ENCODE measurements at places on chromosomes 7 and 10.
A peak's percentile ranks its signal among the peaks of the same experiment; 100 is the strongest.

GRCh38 chr10:17650416-17650815, 6.5 kb downstream of the STAM start:
- no peak for DNase-seq

DNA sequence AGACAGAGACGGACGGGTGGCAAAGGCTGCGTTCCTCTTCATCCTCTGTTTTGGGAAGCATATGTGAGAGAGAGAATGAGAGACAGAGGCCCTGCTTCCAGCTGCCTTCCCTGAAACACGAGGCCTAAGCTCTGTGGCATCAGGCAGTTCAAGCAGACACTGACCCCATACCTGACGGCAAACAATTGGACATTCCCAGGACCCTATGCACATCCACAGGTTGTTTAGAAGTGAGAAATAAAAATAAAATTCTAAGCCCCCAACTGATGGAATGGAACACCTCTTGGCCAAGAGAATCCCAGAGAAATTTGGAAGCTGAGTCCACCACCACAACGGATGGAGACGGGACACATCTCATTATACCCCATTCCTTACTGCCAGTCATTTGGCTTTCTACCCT, 105.3 kb downstream of the CPXM2 start:
- no peak for DNase-seq

DNA sequence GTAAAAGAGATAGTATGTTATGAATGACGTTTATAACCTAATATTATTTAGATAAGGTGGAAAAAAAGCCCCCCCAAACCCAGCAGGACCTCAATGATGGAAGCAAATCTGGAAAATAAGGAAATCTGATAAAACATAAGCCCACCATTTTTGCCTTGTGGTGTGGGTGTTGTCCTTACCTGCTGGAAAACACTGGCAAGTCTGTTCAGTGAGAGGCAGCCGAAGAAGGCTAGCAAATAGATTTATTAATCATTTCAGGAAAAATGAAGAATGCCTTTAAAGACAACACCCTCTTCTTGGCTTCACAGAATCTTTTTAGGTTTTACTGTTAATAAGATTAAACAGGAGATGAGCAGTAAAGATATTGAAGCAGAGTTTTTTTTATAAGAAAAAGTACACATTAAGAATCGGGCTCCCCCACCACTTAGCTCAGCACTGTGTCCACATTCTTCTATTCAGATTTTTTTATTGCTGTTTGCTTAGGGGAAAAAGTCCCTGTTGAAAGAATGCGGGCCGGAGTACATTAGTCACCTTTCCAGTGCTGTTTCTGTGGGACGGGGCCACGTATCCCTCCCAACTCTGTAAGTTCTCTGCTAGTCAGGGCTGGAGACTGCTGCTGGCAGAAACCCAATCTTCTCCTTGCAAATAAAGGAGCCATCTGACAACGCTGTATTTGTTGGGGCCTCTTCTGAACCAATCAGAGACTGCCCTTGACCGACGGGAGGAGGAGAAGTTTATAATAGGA, 104.1 kb downstream of the EVX1 start:
- DNase-seq, result peak; percentile 17

DNA sequence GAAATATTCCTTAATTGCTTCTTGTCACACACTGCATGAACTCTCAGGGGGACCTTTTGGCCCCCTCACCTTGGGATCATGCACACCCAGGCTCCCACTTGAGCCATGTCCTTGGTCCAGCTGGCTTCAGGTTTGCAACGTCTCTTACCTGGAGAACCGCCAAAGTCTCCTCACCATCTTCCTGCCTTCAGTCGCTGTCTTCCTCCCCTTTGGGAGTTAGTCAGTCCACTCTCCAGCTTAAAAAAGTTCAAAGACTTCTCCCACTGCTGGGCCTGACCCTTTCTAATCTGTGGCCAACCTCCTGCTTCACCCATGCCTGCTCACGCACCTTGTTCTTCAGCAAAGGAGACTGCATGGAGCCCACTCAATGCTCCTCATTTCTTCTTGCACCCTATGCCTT, 82.6 kb upstream of the LRRC4 start:
- no peak for DNase-seq

DNA sequence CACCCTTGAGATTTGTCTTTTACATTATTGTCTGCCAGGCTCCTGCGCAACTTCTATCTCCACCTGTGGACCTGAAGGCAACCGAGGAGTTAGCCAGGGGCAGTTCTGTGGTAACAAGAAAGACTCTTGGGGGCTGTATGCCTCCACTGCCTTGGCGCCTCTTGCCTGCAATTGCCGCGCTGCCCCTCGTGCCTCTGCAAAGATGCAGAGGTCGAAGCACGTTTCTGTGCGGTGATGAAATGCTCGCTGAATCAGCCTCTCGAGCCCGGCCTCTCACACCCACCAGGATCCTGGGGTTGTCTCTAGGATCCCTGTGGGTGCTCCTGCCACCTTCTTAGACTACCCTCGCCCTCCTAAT, 486 bp upstream of the LHFPL3 start:
- no peak for DNase-seq

DNA sequence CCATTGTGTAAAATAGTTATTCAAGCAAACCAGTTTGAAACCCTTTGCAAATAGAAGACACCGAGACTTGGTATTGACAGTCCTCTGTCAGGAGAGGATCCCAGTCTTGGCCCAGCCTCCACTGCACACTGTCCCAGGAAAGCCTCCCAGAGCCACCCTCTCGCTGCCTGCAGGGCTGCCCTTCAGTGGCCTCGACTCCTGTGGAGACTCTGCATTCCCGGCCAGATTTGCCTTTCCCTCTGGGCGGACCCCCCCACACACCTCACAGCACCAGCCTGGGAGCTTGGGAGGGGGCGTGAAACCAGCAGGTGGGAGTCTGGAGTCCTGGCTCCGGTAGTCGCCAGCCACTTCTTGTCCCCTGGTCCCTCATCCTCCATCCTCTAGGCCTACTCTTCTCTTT, 48.7 kb downstream of the GRK5 start:
- no peak for DNase-seq

- DNase-seq, result no peak
Observed at GRCh38 chr10:59126261-59126660, 50.2 kb upstream of the PHYHIPL start.

- no peak for DNase-seq
Observed at GRCh38 chr10:101130984-101131961, at the start of gene TLX1. Gene TLX1 (plus strand): TSS chr10:101131300. CDS start chr10:101131542, 242 bp downstream.

GRCh38 chr7:114910787-114911186, 11.1 kb upstream of the MDFIC start:
- peak; percentile 26 for DNase-seq

GRCh38 chr7:132548489-132549078, 27.7 kb downstream of the PLXNA4 start:
- DNase-seq, result no peak

DNA sequence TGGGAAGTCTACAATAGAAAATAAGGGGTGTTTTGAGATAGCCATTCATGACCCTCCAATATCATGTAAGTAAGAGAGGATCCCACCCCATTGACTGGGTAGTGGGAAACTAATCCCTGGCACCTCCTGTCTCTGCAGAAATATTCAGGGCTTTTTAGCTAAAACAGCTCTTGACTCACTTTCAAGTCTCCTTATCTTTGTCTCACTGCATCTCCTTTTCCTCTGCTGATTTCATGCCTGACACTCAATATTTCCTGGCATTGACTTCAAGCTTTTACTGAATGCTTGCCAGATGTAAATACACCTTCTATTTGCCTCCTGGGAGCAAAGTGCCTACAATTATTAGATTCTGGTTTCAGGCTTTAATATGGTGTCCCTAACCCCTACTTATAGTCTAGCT, 57.1 kb downstream of the CHRM2 start:
- DNase-seq, result no peak

GRCh38 chr7:112962815-112963214, 123.8 kb downstream of the GPR85 start:
- DNase-seq, result no peak

DNA sequence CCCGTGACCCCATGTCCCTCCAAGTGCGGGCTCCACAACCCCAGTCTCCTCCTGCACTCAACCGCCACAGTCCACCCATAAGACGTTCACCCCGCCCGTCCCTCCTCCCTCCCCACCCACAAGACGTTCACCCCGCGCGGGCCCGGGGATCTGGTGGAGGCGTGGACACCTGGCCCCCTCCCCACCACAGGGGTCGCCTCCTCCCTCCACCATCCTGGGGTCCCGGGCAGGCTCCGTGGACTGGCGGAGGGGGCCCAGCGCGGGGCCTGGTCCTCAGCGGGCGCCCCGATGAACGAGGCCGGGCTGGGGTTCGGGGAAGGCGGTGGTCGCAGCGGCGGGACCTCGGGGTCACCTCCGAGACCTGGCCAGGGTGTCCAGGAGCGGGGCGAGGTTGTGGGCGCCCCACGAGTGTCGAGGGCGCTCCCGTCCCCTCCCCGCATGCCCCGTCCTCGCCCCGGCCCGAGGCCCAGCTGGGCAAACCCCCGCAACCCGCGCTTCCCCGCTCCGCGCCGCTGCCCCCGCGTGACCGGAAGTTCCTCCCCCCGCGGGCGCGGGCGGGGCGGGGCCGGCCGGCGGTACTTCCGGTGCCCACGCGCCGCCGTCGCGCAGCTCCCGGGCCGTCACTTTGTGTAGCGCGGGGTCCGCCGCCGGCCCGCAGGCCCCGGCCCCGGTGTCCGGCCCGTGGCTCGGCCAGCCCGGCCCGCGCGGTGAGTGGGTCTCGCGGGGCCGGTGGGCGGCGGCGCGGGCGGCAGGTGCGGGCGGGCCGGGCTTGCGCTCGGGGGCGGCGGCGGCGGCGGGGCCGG, at the start of gene ZNF316:
TSS of gene ZNF316 (plus strand) at position 578 of the 803 bp plus-strand sequence. CDS start 5,092 bp downstream, outside the sequence.
- DNase-seq, result peak; percentile 98

- DNase-seq, result peak; percentile 90
Observed at GRCh38 chr10:78263521-78263988, 229.9 kb downstream of the RPS24 start.

DNA sequence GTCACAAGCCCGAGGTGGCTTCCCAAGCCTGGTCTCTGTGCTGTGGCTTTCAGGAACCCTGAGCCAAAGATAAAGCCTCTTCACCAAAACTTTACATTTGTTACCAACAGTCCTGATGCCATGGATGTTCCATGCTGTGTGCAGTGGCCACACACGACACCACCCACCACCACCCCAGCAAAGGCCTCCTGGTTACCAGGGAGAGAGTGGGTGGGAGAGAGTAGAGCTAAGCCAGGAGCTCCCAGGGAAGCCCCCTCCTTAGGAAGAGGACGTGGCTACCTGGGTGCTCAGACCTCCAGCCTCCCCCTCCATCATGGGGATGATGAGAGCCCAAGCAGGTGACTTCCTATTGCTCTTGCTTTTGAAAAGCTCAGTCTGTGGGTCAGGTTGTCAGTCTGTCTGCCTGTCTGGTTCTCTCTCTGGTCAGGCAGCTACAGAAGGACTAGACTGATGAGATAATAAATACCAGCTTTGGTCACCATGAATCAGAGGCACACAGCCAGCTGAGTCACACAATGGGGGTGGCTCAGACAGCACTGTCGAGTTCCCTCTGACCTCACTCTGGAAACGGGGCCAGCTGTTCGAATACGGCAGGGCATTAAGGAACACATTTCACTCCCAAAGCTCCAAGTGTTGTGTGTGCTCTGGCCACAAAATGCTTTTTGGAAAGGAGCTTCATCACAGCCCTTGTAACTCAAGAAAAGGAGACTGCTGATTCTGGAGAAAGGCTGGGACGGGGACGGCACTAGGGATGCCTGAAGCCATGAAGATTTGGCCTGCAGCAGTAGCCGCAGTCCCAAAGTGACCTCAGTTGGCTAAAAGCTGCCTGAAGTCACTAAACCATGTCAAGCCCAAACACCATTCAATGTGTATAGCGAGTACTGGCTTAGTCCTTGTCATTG, 166.0 kb downstream of the FANK1 start:
- DNase-seq, result peak; percentile 94

DNA sequence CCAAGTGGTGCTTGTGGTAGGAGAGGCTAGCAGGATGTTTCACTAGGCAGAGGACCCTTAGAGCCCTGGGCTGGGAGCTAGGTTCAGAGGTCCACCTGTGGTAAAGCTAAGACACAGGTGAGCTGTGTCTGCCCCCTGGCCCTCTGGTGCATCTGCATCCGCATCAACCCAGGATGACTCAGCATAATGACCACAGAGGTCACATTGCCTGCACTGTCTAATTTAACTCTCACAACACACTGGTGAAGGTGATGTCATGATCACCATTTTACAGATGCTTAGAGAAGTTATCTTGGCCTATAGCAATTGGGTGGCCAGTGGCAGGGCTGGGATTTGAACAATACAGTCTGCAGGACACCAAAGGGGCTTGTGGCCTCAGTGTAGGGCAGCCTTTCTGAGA, 33.1 kb downstream of the HABP2 start:
- DNase-seq, result no peak

DNA sequence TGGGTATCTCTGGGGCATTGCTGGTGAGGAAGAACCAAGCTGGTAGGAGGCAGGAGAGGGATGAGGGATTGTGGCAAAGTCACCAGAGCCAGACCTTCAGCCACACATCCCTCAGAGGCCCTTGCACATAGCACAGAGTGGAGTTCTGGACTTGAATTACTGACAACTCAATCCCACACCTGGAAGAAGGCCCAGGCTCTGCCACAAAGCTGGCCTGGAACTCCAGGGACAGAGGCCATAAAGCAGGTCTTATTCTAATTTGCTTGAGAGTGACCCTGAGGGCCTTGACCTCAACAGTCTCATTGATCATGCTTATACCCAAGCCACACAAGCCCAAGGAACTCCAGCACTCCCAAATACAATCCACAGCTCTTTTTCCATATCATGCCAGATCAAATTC, 486.2 kb upstream of the ZMIZ1 start:
- no peak for DNase-seq

- DNase-seq, result no peak
Observed at GRCh38 chr7:102101111-102101551, 185.5 kb upstream of the SH2B2 start.

- no peak for DNase-seq
Observed at GRCh38 chr7:7209412-7210050, 27.2 kb downstream of the C1GALT1 start.

DNA sequence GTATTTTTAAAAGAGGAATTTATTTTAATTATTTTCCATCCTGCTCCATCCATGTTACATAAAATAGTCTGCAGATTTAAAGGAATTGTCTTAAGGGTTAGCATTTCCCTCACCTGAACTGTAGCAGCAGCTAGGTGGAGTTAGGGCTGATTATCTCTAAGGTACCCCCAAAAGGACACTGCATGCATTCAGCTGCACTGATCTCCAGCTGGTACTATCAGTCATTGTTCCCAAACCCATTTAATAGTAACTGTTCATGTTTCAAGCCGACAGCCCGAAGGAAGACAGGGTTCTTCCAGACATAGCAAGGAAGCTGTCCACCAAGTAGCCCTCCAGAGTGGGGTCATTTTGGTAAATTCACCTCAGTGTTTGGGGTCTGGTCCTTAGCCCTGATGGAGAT, 48.7 kb downstream of the FAM171A1 start:
- DNase-seq, result no peak

GRCh38 chr7:3236268-3236667, 64.8 kb upstream of the SDK1 start:
- no peak for DNase-seq

DNA sequence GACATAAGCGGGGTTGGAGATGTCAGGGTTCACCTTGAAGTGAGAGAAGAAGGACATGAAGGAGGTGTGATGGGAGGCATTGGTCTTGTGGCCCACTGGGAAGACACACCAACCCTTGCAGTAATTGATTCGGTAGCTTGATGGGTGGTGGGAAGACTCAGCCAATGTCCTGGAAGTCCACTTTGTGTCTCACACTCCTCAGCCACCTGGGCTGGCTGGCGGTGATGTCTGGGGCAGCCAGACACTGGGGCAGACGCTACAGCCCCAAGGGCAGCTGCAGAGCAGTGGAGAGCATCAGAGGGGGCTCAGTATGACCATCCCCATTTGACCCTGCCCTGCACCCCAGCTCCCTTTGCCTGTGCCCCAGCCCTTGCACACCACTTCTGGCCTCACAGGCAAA, 16.7 kb upstream of the DRGX start:
- no peak for DNase-seq

Measured in GM03348 (cell line).